ENCODE measurements at places on chromosomes 5 and 9. TPM values are rescaled to one million over a fixed set of nuclear protein-coding genes. Genes with fewer than 3 reads are reported as not detected.

Gene NUTM2F
- not detected for total RNA-seq

Gene KCNV2
- total RNA-seq, result not detected

Gene FRMD3
- 1.4 TPM for total RNA-seq

Gene UAP1L1
- total RNA-seq, result 5.4 TPM

Gene CDH9
- total RNA-seq, result 0.73 TPM

Gene LOX
- total RNA-seq, result 2.2 TPM

- DNase-seq, result no peak
These were observed 408.4 kb downstream of the CCDC171 start for GRCh38 chr9:15961217-15961616.

DNA sequence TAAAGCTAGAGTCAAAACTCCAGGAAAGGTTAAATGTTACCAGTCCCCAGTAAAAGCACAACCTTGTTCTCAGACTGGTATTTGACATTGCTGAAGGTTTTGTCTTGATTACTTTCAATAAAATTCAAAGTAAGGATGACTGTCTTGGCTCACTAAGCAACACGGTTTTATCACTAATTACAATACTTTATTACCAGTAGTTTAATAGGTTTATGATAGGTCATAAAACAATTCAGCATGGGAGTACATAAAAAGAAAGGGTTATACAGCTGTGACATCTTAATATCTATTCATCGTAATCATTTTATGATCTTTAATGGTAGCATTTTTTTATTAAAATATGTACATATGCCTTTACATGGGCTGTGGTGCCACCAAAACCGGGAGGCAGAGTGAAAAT is 370.7 kb upstream of the IRX2 start:
- no peak for DNase-seq

DNA sequence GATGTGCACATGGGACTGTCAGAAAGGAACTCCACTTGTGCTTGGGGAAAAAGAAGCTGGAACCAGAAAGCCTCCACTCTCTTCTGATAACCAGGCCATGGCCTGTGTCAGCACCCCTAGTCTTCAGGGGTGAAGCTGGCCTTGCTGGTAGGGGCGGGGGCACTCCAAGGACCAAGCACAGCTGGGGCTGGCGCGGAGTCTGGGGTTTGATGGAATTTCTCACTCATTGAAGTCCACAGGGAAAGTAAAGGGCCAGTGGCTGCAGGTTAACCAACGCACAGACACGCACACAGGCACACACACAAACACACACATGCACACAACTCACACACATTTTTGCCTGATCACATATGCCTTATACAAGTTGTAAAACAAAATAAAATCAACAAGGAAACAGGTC is 1.6 kb upstream of the COL5A1 start:
- DNase-seq, result no peak

DNA sequence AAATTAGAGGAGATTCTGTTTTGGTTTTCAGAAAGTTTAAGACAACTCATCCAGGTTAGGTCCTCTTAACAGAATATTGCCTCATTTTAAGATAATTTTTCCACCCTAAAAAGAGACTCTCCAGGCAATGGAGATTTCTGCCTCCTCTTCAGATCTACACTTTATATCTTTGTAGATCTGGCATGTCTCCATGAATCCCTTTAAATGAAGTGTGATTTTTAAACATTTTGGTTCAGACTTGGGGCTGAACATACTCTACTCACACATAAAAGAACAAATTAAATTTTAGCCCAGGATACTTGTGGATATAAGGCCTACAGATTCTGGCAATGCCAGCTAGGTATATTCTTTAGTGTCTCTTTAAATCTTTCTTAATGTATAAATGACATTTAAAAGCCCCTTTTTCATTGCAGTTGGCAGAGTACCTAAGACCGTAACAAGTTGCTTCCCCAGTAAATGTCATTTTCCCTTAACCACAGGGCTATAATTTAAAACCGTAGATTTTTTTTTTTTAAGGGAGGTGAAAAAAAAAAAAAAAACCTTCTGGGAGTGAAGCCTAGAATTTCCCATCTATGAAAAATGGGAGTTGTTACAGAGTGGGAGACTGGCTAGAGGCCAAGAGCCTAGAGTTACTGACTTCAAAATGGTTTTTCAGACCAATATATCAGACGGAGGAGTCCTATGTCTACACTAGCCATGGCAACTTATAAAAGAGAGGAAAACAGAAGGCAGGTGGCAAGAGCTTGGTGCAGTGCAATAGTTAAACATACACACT is 207.8 kb upstream of the TARS1 start:
- no peak for DNase-seq

DNA sequence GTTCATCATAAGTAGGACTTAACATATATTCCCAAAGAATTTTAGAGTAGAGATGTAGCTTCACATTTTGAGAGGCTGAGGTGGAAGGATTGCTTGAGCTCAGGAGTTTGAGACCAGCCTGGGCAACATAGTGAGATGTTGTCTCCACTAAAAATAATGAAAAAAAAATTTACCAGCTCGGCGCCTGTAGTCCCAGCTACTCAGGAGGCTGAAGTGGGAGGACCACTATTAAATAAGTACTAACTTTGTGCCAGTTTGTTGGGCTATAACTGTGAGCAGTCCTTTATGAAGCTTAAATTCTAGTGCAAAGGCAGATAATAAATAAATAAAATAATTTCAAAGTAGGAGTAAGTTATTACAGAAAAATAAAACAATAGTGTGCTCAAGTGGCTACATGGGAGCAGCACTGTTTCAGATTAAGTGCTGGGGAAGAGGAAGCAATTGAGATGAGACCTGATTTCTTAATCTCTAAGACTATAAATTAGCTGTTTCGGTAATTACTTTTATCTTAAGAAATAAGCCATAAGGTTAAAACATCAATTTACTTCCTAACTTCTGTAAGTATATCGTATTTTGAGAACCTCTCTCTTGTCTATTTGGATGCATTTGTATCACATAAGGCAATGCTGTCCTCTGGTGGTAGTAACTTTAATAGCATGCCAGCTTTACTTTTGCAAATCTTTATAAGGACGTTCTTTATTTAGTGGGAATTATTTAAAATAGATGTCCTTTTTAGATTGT is 98.9 kb downstream of the CSNK1G3 start:
- DNase-seq, result no peak

- DNase-seq, result no peak
These were observed 269.4 kb upstream of the KLF9 start for GRCh38 chr9:70683841-70684240.

- no peak for DNase-seq
These were observed 10.7 kb downstream of the GAPT start for GRCh38 chr5:58501778-58502417.

- DNase-seq, result peak; percentile 50
These were observed 2.5 kb upstream of the TMEM174 start for GRCh38 chr5:73170522-73170921.

GRCh38 chr5:153674356-153674755 is 183.9 kb downstream of the GRIA1 start:
- DNase-seq, result no peak

- DNase-seq, result no peak
These were observed 279.0 kb downstream of the MLLT3 start for GRCh38 chr9:20343325-20343724.

DNA sequence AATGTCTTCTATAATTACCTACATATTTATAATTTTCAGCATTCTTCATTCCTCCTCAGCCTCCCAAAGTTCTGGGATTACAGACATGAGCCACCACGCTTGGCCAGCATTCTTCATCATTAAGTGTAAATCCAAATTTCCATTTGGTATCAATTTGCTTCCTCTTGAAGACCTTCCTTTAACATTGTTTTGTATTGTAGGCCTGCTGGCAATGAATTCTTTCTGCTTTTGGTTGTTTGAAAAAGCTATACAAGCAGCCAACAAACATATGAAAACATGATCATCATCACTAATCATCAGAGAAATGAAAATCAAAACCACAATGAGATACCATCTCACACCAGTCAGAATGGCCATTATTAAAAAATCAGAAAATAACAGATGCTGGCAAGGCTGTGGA is 56.4 kb downstream of the GCNT4 start:
- DNase-seq, result no peak

DNA sequence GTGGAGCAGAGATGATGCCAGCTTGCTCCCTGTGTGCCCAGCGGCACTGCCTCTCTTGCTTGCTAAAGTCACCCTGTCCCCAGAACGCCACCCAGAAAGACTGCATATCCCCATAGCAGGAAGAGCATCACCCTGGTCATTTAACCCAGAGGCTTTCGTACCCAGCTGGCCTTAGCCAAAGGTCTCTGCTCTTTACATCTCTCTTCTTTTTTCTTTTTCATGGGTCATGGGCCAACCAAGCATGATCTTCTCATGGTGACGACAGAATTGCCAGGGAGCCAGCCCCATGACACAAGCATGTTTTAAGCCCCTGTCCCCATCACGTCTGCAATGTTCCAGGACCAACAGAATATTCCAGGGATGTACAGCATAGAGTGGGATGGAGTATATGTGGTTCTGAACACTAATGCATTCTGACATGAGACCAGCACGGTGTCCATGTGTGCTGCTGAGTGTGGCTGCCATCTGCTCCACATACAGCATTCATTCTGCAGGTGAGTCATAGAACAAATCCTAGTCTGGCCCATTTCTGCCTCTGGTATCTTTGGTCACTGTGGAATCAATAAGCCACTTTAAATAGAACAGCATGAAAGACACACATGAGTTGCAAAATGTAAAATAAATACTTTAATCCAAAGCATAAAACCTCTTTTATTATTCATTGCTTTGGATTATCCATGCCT is 203.0 kb downstream of the MED10 start:
- DNase-seq, result no peak

GRCh38 chr9:136626066-136626725 is 36.5 kb upstream of the EGFL7 start:
- no peak for DNase-seq

DNA sequence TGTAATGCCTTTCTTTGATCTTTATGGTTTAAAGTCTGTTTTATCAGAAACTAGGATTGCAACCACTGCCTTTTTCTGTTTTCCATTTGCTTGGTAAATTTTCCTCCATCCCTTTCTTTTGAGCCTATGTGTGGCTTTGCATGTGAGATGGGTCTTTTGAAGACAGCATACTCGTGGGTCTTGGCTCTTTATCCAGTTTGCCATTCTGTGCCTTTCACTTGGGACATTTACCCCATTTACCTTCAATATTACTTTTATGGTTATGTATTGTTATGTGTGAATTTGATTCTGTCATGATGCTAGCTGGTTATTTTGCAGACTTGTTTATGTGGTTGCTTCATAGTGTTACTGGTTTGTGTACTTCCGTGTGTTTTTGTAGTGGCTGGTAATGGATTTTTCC is 59.2 kb downstream of the YTHDC2 start:
- DNase-seq, result no peak

DNA sequence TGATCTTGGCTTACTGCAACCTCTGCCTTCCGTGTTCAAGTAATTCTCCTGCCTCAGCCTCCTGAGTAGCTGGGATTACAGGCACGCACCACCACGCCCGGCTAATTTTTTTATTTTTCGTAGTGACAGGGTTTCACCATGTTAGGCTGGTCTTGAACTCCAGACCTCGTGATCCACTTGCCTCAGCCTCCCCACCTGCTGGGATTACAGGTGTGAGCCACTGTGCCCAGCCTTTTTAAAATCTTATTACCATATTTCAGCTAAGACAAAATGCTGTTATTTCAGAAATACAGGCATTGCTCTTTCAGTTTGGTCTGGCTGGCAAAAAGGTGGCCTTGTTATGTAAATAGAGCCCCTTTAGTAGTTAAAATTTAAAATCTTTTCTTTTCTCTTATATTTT is 46.9 kb upstream of the GLDC start:
- DNase-seq, result no peak
